Fibroblast of lung (primary cell): ENCODE measurements at places on chromosomes 7 and 10. TPM values are rescaled to one million over a fixed set of nuclear protein-coding genes. Genes with fewer than 3 reads are reported as not detected.

DNA sequence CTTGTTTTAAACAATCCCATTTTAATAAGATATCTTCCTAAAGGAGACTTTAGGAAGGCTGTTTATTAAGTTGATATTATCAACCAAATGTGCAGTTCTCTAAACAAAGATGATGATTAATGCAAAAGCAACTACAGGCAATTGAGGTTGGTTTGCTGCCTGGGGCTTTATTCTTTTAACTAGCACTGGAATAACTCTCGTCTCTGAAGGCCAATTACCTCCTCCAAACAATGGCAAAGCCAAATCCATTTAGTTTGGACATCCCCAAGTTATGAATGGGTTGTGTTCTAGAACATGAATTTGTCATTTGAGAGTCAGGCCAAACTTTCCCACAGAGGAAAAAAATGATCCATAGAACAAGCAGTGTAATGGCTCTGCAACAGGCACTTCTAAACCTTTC is 114.1 kb downstream of the SLC16A9 start:
- DNase-seq = peak; percentile 15

- no peak for DNase-seq
These were observed 110.0 kb downstream of the TACC2 start for GRCh38 chr10:122098924-122099323.

DNA sequence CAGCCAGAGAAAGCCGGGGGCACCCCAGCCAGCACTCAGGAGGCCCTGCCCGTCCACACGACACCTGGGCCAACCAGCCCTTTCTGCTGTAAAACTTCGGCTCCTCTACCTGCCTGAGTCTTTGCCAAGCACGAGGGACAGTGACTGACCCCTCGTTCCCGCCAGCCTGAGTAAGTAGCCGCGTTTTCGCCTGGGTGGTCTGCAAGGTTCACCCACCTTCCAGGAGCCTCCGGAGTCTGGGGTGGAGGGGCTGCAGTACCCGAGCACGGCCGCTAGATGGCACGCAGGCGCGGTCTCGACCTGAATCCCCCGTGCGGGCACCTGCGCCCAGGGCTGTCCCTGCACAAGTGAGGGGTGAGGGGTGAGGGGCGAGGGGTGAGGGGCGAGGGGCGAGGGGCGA is 192.7 kb downstream of the PTPRN2 start:
- no peak for DNase-seq

GRCh38 chr7:42139751-42140150 is 97.3 kb downstream of the GLI3 start:
- no peak for DNase-seq

DNA sequence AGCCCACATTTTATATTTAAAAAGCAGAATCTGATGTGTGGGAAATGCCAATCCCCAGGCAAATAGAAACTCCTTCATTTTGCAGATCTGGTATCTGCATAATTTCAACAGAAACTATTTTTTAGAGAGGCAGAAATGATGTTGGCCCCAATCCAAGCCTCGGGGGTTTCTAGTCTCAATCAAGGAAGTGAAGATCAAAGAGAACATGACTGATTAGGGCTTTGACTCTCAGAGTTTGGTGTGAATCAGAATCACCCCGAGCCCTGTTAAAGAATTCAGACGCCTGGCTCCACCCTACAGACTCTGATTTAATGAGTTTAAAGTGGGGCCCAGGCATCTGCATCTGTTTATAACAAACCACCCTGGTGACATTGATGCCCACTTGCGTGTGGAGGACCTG is 36.7 kb upstream of the UBE2H start:
- peak; percentile 34 for DNase-seq

- no peak for DNase-seq
These were observed 671.6 kb downstream of the PARD3 start for GRCh38 chr10:34143466-34143865.

GRCh38 chr10:100345570-100346330 is 1.3 kb upstream of the SCD start:
- peak; percentile 64 for DNase-seq

DNA sequence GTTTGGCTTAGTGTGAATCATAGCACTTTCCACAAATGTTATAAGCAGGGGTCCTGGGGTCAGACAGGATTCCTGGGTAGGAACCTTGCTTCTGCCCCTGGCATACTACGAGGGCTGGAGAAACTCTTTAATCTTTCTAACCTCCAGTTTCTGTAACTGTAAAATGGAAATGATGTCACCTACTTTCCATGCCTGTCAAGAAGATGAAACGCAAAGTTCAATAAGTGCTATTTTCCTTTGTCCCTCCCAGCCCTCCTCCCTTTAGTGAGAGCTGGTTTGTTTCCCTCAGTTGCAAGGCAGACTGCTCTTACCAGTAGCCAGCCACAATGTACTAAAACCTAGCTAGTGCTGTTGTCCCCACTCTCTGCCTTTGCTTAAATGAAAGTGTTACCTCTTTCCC is 117.1 kb upstream of the HPS1 start:
- no peak for DNase-seq

GRCh38 chr7:134480730-134481129 is 21.8 kb upstream of the AKR1B1 start:
- peak; percentile 49 for DNase-seq

Gene EEPD1
- 8.4 and 9.2 TPM in 2 replicates for total RNA-seq
